ENCODE measurements at places on chromosomes 12 and 14.
A peak's percentile ranks its signal among the peaks of the same experiment; 100 is the strongest.

GRCh38 chr12:109735825-109736551 lies 22.4 kb downstream of the FAM222A start:
- DNase-seq, result no peak

GRCh38 chr12:98296462-98297079 lies 218.8 kb upstream of the TMPO start:
- no peak for DNase-seq

- DNase-seq, result no peak
Measured at GRCh38 chr12:3365463-3366411, 125.3 kb upstream of the PRMT8 start.

DNA sequence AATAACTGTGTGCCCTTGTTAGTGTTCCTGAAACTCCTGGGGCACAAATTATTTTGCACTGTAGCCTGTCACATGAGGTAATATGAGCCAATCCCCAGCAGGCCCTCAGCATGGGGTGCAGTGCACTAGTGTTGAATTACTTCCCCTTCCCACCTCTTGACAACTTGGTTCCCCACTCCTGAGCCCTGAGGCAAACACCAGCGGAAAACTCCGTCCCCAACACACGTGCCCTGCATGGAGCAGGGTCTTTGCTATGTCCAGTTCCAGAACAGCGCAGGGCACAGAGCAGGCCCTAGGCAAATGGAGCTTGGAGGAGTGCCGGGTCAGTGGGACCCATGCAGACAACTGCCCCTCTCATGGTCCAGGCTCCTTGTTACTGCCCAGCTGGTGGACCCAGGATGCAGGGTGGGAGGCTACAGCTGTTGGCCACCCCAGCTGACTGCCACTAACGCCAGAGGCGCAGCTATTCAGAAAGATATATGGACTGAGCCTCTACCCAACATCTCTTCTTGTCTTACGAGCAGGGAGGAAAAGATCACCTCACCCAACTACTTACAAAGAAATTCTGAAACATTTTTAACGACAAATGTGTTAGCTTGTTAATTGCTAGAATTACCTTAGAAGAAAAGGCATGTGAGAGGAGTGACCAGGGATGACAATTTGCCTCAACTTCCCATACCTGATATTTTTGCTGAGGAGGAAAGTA lies 71.6 kb downstream of the NT5DC3 start:
- no peak for DNase-seq

- DNase-seq, result no peak
Measured at GRCh38 chr12:24919346-24920001, 29.4 kb downstream of the BCAT1 start.

- no peak for DNase-seq
Measured at GRCh38 chr14:72616294-72616693, 277.6 kb downstream of the DPF3 start.

GRCh38 chr12:120162763-120163162 lies 31.8 kb downstream of the GCN1 start:
- no peak for DNase-seq

DNA sequence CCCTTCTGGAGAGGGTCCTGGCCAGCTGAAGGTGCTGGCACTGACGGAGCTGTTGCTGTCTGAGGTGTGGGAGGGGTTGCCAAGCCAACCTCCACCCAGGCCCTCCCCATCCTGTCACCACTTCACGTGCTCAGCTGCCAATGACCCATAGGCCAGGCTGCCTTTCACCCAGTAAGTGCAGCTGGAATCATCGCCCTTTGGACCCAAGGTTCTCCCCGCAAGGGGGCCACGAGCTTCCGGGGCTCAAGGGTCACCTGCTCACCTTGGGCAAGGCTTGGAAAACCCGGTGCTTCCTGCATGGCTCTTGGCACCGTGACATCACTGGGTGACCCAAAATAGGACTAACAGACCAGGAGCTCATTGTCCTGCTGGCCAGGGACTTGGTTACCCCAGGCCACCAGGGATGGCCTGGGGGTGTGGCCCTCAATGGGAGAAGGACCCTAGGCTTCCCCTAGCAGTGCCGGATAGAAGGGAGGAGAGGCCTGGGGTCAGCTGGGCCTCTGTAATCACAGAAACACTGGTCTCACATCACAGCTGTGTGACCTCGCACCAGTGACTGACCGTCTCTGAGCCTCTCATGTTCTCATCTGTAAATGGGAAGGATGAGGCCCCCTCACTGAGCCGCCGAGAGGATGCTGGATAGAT lies 51.3 kb downstream of the CCDC85C start:
- no peak for DNase-seq

GRCh38 chr12:88889326-88890110 lies 309.2 kb upstream of the KITLG start:
- peak; percentile 56 for DNase-seq

GRCh38 chr12:52004042-52004648 lies 2.6 kb upstream of the TAMALIN start:
- peak; percentile 56 for DNase-seq

GRCh38 chr14:99887407-99887806 lies 94.2 kb downstream of the EML1 start:
- no peak for DNase-seq

GRCh38 chr14:51314321-51315015 lies 74.4 kb downstream of the TMX1 start:
- DNase-seq, result no peak

- DNase-seq, result no peak
Measured at GRCh38 chr12:87150969-87151662, 878.1 kb downstream of the C12orf50 start.

Data from NCI-H226 (cell line).